ENCODE measurements at places on chromosomes 4 and X.

DNA sequence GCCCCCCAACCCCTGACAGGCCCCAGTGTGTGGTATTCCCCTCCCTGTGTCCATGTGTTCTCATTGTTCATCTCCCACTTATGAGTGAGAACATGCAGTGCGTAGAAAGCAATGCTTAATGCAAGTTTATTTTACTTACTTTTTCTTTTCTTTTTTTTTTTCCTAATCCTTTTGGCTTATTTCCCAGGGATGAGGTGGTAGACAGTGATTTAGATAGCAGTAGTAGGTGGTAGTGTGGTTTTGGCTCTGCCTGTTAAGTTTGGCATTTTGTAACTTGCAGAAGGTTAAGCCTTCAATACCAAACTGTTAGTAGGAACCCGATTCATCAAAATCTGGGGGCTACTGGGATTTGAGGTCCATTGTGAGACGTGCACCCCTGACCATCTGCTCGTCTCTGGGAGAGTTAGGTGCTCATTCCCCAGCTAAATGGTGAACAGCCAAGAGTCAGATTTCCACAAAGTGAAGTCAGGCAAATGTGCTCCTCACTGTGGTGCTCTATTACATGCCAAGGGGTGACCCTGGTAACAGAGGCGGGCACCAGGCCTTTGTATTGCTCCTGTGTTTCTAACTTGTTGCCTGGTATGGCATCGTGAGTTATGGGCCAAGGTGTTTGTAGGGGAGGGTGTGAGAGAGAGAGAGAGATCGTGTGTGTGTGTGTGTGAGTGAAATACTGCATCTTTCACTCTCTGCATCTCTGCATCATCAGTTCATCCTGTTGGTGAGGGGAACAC is 70.3 kb downstream of the PHOX2B start:
- no peak for DNase-seq

GRCh38 chr4:8201321-8201781 is 2.3 kb downstream of the SH3TC1 start:
- DNase-seq: no peak

- DNase-seq: no peak
Measured at GRCh38 chr4:91427171-91427570, 876.6 kb upstream of the GRID2 start.

- no peak for DNase-seq
Measured at GRCh38 chr4:169236078-169236477, 34.7 kb downstream of the SH3RF1 start.

DNA sequence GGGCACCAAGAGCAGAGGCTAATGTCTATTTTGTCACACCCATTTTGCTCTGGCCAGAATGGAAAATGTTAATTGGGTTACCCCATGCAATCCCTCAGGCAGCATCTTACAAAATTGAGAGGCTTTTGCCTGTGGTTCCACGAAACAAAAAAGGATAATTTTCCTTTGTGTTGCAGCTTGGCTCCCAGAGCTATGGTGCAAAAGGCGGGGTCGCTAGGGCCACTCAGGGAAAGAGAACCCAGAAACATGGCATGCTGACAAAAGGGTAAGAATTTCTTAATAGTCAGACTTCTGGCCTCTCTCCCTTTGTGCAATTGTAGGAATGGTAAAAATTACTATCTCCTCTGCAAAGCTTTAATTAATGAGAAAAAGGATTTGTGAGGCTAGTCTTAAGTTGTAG is 119.6 kb upstream of the BANK1 start:
- DNase-seq: no peak

- no peak for DNase-seq
Measured at GRCh38 chr4:136392576-136392975, 1139.7 kb downstream of the PCDH18 start.

DNA sequence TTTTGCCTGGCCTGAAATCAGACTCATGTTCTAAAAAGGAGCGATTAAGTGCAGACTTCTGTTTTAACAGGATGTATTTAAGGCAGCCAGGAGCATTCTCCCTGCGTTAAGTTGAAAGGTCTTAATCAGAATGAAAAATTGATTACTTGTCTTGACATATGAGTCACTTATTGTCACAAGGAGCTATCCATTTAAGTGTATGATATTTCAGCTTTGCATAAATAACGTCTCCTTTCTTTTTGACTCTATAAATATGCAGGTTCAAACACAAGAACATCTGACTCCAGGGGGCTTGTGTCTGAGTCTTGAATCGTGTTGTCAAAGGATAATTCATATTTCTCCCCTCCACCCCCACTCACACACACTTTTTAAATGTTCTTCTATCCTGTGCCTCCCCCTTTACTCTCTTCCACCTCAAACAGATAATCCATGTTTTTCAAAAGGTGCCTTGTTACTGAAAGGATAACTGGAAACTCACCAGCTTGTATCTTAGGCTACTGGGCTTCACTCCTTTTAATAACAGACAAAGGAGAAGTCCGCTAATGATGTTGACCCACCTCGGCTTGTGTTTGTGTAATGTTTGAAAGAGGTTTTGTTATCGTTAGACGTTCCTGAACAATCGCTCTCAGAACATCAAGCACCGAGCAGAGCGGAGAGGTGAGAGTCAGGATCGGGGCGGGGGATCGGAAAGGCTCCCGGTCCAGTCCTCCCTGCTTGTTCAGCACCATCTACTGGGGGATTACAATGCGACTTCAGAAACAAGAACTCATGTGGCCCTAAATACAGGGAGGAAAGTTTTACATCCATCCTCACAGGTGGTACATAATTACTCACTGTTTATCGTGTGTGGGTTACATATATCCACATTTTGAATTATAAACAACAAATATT is 107.5 kb upstream of the RPL34 start:
- DNase-seq: no peak

- no peak for DNase-seq
Measured at GRCh38 chr4:166422475-166422874, 549.4 kb downstream of the TLL1 start.

GRCh38 chr4:10030972-10031667 is 9.8 kb upstream of the SLC2A9 start:
- no peak for DNase-seq

- no peak for DNase-seq
Measured at GRCh38 chr4:76895619-76896018, 2.3 kb downstream of the SOWAHB start.

DNA sequence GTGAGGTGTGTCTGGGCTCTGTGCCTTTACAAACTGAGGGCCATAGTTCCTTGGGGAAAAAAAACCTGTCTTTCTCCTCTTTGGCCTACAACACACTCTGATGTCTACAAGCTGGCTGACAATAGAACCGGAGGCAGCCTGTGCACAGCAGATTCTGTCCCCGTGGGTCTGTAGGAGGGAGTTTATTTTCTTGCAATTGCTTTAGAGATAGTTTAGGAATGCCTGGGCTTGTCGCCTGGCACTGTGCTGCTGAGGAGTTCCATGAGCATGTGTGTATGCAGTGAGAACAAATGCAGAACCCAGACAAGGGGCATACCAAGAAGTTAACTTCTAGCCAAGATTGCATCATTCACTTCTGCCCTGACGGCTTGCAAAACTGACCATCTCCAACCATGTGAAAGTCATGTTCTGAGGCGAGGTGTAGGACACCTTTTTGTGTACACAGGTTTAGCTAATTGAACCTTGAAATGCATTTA is 54.1 kb downstream of the CCNI start:
- no peak for DNase-seq

DNA sequence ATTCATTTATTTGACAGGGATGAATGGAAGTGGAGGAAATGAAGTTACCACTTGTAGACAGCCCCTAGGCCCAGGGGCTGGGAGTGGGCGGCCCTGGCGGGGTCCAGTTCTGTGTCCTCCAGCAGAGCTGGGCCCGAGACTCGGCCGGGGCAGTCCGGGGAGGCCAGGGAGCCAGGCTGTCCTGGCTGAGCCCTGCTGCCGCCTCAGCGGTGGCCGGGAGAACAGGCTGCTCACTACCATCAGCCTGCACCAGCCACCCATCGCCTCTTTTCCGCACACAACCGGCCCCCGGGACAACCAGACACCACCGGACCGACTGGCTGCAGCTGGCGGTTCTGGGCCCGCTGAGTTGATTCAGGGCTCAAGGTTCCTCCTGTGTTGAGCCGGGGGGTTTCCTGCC is 25.6 kb downstream of the CLDN34 start:
- no peak for DNase-seq

DNA sequence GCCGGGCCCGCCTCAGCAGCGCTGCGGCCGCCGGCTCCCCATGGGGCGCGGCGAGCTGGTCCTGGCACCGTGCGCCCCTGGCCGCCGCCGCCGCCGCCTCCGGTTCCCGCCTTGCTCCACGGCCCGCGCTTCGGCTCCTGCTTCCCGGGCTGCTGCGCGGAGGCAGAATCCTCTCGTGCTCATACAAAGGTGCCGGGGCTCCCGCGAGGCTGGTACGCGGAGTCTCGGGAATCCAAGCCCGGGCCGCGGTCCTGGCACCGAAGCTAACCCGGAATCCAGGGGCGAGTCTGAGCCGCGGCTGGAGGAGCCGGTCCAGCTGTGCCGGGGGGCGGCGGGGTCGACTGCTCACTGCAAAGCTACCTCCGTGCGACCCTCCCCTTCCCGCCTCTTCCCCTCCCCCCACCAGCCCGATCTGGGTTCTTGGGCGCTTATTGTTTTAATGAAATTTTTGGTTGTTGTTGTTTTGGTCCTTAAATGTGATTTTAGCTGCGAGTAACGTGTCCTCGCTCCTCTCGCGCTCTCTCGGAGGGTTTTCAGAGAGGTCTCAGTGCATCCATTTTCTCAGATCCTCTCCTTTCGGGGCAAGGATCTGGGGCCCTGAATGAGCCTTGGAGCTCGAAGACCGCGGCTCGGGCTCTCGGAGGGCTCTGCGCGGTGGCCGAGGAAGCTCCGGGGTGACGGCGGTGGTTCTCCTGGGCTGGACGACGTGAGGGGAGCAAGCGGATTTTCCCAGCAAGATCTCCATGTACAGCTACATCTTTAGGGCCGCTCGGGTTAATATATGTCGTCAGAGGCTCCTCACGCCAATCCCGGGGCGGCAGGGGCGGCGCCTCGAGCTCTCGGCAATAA is at the start of gene HAND2:
Gene HAND2 (minus strand): TSS at position 753 of the 849 bp plus-strand sequence. CDS start 940 bp downstream, outside the sequence.
- no peak for DNase-seq

- no peak for DNase-seq
Measured at GRCh38 chr4:149983401-149983800, 94.8 kb upstream of the DCLK2 start.

DNA sequence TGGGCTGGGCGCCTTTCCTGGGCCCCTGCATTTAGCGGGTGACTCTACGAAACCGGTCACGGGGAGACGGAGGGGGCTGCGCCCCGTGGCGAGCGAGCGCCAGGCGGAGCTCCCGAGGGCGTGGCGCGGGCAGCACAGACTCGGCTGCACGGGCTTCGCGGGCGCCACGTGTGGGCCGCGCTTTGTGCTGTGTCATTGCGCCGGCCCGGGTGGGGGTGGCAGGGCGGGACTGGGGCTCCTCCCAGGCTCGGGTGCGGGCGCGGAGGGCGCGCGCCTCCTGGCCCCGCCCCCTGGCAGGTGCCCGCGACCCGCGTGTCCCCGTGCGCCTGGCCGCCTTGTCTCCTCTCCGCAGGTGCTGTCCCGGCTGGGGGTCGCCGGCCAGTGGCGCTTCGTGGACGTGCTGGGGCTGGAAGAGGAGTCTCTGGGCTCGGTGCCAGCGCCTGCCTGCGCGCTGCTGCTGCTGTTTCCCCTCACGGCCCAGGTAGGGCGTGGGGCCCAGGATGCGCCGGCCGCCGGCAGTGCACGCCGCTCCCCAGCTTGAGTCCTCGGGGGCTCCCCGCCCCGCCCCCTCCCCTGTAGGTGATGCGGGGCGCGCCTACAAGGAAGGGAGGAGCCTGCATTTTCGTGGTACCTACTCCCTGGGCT is 651 bp downstream of the UCHL1 start:
- no peak for DNase-seq

- no peak for DNase-seq
Measured at GRCh38 chr4:128841402-128841801, 31.9 kb downstream of the JADE1 start.

DNA sequence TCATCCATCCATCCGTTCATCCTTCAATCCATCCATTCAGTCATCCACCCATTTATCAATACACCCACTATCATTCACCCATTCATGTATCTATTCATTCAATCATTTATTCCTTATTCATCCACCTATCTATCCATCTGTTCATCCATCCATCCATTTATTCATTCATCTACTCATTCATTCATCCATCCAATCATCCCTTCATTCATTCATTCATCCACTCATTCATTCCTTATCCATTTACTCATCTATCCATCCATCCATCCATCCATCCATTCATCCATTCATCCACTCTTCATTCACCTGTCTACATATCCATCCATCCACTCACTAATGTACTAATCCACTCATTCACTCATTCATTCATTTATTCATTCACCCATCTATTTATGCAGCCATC is 9.5 kb downstream of the P2RY8 start:
- no peak for DNase-seq

GRCh38 chr4:6834867-6835266 is 52.3 kb downstream of the KIAA0232 start:
- DNase-seq: no peak

DNA sequence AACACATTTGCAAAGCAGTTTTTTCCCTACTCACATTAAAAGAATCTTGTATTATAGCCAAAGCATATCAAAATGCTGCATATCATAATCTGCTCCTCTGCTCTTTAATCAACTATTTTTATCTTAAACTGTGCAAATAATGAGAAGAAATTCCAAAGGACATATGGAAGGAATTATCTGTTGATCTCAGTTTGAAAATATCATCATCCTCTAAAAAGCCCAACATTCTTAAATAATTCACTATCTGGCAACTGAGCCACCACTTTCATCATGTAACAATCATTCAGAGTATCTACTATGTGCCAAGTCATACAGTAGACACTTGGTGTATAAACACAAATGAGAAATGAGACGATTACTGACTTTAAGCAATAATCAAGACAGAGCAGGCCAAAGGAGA is 63.0 kb downstream of the PRSS12 start:
- DNase-seq: no peak

All from stimulated activated CD8-positive, alpha-beta memory T cell treated with anti-CD3 and anti-CD28 coated beads, Interleukin-15, amount 100 ng/mL, for 24 hours (primary cell).